Panc1 (cell line): ENCODE measurements at places on chromosomes 4 and X. TPM values are rescaled to one million over a fixed set of nuclear protein-coding genes. Genes with fewer than 3 reads are reported as not detected.

CNKSR2 gene
- not detected for total RNA-seq

DUSP9 gene
- 7.1 TPM for total RNA-seq

RAB33A gene
- 2.2 TPM for total RNA-seq

PHOX2B gene
- total RNA-seq = not detected

MAGEA10 gene
- not detected for total RNA-seq

PAGE4 gene
- total RNA-seq = not detected

FRMD7 gene
- not detected for total RNA-seq

SRPK3 gene
- 1.6 TPM for total RNA-seq

S100P gene
- total RNA-seq = 2.3 TPM

TMPRSS11F gene
- total RNA-seq = not detected

CLDN34 gene
- not detected for total RNA-seq

GRCh38 chrX:68823413-68824151, 5.2 kb upstream of the EFNB1 start:
- DNase-seq = no peak

DNA sequence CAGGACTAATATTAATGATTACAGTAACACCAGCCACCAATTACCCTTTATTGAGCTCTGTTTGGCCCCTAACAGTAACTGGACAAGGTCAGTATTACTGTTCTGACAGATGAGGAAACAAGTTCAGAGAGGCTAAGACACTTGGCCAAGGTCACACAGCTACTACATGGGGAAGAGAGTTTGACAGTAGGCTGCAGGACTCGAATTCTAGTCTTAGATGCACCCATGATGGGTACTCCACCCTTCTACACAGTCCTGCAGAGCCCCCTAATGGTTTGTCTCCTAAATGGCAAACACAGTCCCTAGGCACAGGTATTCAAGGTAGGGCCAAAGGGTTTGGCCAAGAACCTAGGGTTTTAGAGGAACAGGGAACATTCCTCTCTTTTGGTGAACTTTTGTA, 93.9 kb downstream of the NSUN7 start:
- no peak for DNase-seq

DNA sequence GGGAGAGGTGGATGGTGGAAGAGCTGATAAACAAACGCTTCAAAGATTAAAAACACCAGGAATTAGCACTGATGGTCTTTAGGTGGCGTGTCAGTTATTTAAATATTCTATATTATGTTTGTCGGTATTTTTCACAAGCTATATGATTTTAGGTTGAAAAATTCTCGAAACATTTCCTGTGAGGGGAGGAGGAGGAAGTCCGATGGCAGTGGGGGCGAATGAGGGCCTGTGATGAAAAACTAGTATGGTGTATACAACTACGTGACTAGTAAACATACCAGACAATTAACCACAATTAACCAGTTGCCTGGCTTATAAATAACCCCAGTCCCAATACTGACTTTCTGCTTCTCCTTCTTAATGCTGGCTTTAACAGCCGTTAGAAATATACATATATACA, 595 bp upstream of the NAP1L2 start:
- DNase-seq = no peak

DNA sequence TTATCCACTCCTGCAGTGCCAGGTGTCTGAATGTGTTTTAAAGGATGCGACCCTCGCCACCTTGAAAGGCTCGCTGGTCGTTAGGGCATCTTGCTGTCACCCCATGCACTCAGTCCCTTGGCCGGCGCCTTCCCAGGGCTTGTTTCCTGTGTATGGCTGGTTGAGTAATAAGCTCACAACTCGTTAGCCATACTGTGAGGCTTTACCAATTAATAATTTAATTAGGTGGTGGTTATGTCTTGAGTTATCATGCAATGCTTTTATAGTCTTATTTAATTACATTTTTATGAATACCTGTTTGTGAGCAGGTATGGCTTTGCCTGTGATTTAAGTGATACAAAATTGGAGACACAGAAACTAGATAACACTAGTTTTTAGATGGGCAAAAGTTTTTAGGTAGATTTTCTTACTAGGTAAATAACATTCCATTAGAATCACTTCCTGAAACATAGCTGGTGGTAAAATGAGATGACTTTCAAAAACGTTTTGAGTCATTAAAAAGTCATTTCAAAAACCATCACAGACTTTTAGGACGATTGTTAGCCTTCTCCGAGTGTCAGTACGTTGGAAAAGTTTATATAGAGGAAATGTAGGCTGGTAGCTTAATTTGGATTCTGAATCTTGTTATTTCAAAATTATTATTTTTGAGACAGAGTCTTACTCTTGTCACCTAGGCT, 18.2 kb downstream of the PTTG2 start:
- DNase-seq = no peak

DNA sequence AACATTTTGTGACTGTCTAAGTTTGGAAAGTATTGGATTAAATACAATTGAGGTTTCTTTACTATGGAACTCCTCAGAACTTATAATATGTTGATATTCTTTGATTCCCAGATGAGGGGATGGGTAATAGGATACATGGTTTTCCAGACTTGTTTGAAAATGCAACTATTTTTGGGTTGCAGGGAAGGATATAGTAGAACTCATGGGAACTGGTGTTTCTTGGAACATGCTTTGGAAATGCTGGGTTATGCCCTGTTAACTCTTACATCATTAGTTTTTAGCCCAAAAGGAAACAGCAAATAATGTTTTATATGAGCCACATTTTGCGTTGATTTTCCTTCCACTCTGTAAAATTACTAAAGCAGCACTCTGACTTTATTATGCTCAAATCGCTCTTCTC, 41.9 kb downstream of the HPF1 start:
- DNase-seq = no peak

GRCh38 chr4:10117359-10118047, 904 bp upstream of the WDR1 start:
- no peak for DNase-seq

DNA sequence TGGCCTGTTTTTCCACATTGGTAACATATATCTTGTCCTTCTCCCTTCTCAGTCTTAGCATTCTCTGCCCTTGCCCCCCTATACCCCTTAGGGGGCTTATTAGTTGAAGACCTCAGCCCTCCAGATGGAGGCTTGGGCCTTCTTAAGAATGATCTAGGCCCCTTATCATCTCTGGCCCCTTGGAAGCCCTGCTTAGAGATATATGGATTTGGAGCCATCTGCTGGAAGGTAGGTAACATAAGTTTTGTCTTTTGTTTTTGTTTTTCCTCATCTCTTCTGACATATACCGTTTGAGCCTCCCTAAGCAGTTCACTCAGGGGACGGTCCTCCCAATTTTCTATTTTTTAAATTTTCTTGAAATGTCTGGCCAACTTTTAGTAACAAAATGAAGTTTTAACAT, 48.3 kb upstream of the NAP1L2 start:
- no peak for DNase-seq

GRCh38 chrX:771536-771935, 140.9 kb downstream of the SHOX start:
- DNase-seq = no peak

GRCh38 chrX:117990438-117990837, 126.2 kb downstream of the KLHL13 start:
- no peak for DNase-seq

- peak; percentile 64 for DNase-seq
These were observed 110.1 kb upstream of the VEGFC start for GRCh38 chr4:176902710-176903323.

- no peak for DNase-seq
These were observed 330.4 kb upstream of the NWD2 start for GRCh38 chr4:36914106-36914505.

- no peak for DNase-seq
These were observed 47.0 kb upstream of the NKAP start for GRCh38 chrX:119990556-119991004.

GRCh38 chrX:7263961-7264360, 116.0 kb upstream of the PUDP start:
- no peak for DNase-seq

DNA sequence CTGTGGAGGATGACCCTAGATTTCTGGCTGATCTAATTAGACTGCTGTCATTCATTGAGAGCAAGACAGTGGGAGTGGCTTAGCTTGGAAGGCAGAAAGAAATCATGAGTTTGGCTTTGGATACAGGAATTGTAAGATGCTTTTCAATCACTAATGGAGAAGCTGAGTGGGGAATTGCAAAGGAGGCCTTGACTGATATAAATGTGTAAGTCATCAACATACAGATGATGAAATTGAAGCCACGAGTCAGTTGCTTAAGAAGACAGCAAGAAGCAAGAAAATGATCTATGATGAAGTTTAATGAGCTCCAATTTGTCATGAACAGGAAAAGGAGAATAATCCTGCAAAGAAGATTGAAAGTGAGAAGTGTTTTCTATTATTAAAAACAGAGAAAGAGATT, 136.7 kb upstream of the C1QTNF7 start:
- DNase-seq = no peak

DNA sequence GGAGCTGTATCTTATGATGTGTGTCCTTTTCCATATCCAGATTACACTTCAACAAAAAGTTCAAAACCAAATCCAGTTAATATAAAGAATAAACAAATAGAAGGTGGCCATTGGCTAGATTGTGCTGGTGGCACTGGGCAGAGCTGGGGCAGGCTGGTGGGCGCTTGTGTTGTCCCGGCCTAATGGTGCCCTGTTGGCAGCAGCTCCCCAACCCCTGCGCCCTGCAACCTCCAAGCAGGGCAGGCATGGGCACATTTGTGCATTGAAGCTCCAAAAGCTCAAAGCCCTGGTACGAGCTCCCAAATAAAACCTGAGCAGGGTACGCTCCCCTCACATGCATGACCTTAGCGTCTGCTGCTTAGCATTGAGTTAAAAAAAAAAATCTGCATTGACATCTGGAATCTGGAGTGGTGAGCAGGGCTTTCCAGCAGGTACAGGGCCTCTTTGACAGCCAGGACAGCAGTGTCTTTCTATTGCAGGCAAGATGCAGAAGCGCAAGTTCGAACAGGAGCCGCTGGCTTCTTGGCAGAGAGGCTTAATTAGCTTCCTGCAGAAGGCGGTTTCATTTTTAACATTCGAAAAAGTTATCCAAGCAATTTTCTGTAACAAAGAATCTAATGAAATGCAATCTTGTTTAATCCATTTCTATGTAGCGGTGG, 25.9 kb upstream of the NYX start:
- no peak for DNase-seq

GRCh38 chr4:53476232-53477037, 99.0 kb downstream of the FIP1L1 start:
- DNase-seq = no peak

GRCh38 chrX:129802863-129803262, 23.1 kb downstream of the SASH3 start:
- DNase-seq = no peak

GRCh38 chrX:72201836-72202536, 20.4 kb downstream of the PIN4 start:
- peak; percentile 61 for DNase-seq

DNA sequence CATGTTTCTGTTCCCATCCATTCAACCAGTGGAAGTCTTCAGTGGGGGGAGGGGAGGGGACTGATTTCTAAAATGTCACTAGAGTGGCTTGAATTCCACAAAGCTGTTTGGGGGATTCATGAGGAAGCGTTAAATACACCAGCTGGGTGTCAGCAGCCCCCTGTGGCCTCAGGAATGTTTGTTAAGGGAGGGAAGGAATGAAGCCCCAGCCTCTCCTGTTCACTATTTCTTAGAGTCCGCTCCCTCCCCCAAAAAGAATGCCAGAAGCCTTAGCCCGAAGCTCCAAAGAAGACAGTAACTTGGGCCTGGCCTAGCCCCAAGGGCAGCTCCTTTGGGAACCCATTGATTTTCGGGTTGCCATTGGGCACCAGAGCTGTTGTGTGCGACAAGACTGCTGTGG, 3.3 kb downstream of the SHROOM2 start:
- no peak for DNase-seq

- DNase-seq = no peak
These were observed 406.4 kb downstream of the PPARGC1A start for GRCh38 chr4:23483320-23483960.

DNA sequence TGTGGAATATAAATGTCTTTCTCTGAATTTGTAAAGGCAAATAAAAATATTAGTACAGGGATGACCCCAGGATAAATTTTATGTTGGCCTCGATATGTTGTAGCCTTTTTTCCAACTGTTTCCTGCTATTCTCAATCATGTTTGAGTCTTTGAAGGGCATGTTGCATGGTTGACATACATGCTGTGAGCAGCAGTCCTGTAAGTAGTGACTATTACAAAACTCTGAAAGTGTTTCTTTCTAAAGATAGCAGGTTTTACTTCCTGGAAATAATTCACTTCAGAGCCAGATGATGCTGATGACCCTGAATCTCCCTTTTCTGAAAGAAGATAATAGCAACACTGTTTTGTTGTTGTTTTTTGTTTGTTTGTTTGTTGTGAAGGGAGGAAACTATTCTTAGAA, 393.0 kb upstream of the GNPDA2 start:
- no peak for DNase-seq

- DNase-seq = no peak
These were observed 552 bp downstream of the SLC25A14 start for GRCh38 chrX:130340271-130340670.

- DNase-seq = no peak
These were observed 1050.8 kb downstream of the C4orf33 start for GRCh38 chr4:130146773-130147172.

- no peak for DNase-seq
These were observed 3.6 kb upstream of the TDO2 start for GRCh38 chr4:155899891-155900290.

- no peak for DNase-seq
These were observed 42.0 kb upstream of the GK2 start for GRCh38 chr4:79450053-79450452.

- DNase-seq = no peak
These were observed 330.5 kb downstream of the RAPGEF2 start for GRCh38 chr4:159433337-159433736.

- DNase-seq = no peak
These were observed 76.2 kb downstream of the PRRG1 start for GRCh38 chrX:37425370-37425769.

DNA sequence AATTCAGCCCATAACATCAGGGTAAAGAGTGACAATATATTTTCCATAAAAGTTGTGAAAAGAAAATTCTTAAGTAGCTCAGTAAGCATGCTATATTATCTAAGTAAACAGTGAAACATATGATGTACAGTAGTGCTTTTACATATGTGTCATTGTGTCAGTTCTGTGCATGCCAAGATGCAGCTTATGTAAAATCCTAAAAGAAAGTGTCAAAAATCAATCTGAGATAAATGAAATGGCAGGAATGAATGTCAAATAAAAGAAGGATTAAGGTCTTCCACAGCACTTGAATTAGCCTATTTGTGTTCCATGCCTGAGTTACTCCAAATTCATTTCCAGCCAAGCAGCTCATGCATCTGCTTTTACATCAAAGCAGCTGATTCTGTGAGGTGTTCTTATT, 452.7 kb upstream of the HS3ST1 start:
- DNase-seq = no peak
